ENCODE measurements at places on chromosomes 3 and 15.
A peak's percentile ranks its signal among the peaks of the same experiment; 100 is the strongest.

- DNase-seq = no peak
These were observed 23.5 kb downstream of the TMEM43 start for GRCh38 chr3:14148041-14148985.

DNA sequence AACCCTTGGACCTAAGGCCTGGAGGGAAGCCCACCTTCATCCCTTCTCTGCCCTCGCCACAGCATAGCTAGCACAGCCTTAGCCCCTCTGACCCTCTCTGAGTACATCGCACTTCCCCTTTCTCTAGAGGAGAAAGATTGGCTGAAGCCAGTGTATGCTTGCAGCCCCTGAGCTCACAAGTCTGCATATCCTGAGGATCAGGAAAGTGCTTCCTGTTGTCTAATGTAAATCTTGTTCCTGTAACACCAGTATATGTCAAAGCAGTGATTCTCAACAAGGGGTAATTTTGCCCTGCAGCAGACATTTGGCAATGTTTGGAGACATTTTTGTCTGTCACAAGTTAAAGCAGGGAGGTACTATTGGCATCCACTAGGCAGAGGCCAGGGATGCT is 2.2 kb upstream of the PRKCD start:
- no peak for DNase-seq

DNA sequence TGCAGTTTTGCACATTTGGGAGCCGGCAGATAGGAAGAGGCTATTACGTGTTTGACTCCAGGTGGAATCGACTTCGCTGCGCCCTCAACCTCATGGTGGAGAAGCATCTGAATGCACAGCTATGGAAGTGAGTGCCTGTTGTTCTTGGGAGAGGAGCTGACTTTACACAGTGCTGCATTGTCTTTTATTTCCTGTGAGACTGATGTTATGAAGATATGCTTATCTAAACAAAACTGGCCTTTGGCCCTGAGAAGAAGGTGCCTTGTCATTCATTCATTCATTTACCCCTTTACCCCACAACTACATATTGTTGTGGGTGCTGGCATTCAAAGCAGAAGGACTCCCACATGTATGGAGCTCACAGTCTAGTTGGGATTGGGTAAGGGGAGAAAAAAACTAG is 32.6 kb downstream of the PSMD6 start:
- no peak for DNase-seq

DNA sequence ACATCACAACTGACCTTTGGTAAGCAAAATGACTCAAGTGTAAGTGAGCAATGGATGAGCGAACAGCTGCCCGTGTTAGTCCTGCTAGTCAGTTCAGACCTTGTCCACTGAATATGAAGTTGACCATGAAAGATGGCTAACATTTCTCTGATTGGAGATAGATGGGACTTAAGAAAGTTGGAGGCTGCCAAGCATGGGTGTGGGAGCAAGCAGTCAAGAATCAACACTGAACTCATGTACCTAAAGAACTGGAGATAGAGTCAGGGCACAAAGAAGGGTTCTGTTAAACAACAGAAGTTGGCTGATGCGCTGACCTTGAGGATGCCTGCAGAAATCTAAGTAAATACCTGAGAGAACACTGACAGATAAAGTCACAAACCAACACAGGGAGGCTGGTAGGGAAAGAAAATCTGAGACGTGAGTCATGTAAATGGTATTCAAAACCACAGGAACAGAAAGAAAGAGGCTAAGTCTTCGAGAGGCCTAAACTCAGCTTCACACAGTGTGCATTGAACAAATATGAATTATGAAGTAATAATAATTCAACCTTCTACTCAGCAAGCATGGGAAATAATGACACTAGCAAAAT is 30.7 kb upstream of the ANPEP start:
- no peak for DNase-seq

- no peak for DNase-seq
These were observed 52.4 kb upstream of the GYG1 start for GRCh38 chr3:148938936-148939335.

DNA sequence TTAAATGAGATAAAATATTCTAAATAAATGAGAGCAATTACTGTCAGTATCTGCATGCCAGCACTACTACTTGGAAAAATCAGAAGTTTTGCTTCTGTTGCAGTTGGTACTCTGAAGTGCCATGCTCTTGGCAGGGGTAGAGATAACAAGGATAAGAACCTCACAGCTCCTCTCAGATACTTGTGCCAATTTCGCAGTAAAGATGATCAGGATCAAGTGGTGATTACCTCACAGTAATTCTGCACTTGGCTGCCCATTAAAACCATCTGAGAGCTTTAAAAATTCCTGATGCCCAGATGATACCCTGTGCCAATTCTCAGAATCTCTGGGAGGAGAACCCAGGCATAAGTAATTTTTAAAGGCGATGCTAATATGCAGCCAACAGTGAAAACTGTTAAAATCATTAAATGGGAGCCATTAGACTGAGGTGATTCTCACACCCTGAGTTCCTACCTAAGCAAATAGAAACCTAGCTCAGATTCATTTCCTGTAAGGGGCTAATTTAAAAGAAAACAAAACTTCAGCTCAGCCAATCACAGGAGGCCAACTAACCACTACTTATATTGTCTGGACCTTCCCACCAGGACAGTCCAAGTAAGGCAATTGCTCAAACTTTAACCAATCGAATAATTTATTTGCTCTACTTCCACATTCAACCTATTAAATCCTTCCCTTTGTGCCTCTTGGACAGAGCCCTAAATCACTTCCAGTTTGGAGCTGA is 171.2 kb downstream of the KCNMB2 start:
- DNase-seq = no peak

- DNase-seq = no peak
These were observed 20.9 kb upstream of the MELTF start for GRCh38 chr3:197050511-197050910.

GRCh38 chr15:96243701-96244100 is 86.8 kb upstream of the NR2F2 start:
- no peak for DNase-seq

DNA sequence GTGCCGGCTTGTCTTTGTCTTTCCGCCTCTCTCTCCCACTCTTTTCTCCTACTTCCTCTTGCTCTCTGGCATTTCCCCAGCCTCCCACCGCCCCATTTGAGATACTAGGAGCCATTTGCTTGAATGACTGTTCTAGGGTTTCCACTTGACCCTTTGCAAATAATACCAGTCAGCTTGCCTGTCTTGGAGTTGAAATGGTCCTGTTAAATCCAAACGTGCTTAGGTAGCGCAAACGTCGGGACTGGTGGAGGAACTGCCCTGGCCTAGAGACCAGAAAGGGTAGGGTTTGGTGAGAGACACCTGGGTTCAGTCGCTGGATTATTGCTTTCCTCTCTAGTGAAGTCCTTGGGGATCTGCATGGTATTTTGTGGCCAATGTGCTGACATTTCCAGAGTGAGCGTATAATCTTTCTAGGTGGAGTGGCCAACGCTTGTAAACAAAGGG is 10.6 kb downstream of the ZIC1 start:
- no peak for DNase-seq

GRCh38 chr15:23648920-23649515 is 1.4 kb upstream of the MAGEL2 start:
- DNase-seq = peak; percentile 62

DNA sequence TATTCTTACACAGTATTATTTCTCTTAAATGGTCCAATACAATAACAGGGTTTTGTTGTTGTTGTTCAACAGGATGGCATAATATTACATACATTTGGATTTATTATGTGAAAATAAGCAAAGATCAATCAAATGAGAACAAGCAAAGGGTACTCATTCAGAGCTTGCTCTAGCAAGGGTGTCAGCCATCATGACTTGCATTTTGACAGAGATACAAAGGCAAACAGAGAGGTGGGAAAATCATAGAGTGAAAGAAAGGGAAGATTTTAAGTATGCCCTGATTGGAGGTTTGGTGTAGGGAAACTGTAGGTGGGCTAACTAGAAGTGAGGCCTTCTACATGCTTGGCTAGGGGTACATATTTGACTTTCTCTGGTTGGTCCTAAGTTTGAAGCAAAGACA is 109.1 kb upstream of the BCHE start:
- DNase-seq = no peak

- no peak for DNase-seq
These were observed 17.8 kb upstream of the ZNF774 start for GRCh38 chr15:90334304-90334731.

DNA sequence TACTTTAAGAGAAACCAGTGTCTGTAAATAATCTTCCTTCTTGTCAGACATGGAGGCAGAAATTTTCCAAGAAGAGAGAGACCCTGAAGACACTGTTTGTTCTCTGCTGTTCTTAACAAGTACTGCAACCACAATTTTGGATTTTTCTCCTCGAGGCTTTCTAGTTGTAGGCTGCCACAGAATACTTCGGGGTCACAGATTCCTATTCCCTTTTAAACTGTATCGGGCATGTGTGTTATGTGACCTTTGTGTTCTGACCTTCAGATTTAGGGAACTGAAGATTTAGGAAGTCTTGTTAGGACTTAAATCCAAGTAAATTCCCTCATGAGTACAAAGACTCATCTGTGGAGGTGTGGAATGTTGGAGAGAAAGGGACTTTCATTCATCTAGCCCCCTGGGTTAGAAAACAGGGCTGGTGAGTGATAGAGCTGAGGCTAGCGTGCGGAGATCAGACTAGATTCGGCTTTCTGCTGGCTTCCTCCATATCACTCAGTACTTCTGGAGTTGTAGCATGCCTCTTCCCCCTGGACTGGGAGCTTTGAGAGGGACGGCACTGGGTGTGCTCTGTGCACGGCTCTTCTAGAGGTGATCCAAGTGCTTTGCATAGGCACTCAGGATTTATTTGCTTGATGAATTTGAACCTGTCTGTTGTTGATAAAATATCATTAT is 237.0 kb downstream of the LPP start:
- no peak for DNase-seq

- no peak for DNase-seq
These were observed 200.1 kb upstream of the GAP43 start for GRCh38 chr3:115423170-115423569.

Data from activated CD8-positive, alpha-beta memory T cell treated with anti-CD3 and anti-CD28 coated beads, Interleukin-2, amount 50 U/mL, for 48 hours (primary cell).